ENCODE measurements at places on chromosomes 4 and X.

DNA sequence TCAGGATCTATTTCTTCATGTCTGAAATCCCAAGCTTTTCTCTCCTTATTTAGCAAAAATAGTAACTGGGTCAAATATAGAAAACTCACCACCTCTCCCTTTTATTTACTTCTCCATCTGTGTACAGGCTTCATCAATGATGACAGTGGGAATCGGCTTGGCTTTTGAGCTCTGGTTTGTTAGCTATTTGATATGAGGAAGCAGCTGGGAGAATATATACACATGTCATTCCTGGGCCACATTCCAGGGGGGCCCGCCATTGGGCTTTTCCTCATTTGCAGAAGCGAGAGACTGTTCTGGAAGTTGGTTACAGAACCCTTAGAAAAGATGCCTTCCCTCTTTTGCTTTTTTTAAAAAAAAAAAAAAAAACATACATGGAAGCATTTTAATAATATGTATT, 107.4 kb upstream of the F9 start:
- no peak for DNase-seq

DNA sequence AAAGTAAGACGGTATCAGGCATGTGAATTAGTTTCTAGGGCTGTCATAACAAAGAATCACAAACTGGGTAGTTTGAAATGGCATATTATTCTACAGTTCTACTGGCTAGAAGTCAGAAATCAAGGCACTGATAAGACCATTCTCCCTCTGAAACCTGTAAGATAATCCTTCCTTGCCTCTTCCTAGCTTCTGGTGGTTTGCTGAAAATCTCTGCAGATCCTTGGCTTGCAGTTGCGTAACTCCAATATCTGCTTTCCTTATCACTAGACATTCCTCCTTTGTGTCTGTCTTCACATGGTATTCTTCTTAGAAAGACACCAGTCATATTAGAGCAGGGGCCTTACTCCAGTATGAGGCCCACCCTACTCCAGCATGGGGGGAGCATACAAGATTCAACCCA, 19.6 kb upstream of the LCORL start:
- DNase-seq: no peak

- no peak for DNase-seq
These were observed 783 bp downstream of the RBPJ start for GRCh38 chr4:26321373-26322221.

DNA sequence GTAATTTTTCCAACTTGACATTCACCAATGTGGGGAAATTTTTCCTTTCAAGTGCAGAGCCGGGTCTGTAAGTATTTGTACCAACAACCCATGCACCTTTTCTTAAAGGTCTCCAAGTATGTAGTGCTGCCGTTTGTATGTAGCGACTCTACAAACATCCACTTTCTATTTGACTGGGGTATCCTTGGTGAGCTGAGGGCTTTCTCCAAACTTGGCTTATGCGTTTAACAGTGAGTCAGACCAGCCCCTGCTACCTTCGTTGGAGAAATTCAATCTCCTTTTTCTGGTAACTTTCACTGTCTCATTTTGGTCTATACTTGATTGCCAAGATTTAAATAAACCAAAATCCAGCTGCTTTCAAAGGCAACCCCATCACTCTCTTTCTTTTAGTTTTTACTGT, 34.9 kb downstream of the MGST2 start:
- DNase-seq: no peak

GRCh38 chrX:137565921-137566745, at the start of gene ZIC3:
ZIC3 (plus strand) TSS chrX:137566127; CDS start chrX:137566692, 565 bp downstream.
- DNase-seq: no peak

Data from NCI-H187 treated with DMSO at 0.1 percent for 48 hours (cell line).